ENCODE measurements at places on chromosomes 12 and 14.
A peak's percentile ranks its signal among the peaks of the same experiment; 100 is the strongest.

DNA sequence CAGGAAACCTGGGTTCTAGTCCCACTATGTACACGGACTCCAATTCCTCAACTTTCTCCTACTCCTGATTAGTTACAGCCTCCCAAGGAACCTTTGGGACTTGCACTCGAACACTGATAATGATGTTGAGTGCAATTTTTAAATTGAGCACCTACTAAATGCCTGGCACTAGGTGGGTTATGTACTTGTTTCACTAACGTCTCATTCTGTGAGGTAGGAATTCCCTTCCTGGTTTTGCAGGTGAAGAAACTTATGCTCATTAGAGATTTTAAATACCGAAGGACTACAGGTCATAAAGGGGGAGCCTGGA lies 536 bp downstream of the PARPBP start:
- no peak for DNase-seq

- peak; percentile 96 for DNase-seq
These were observed 136.3 kb downstream of the AEBP2 start for GRCh38 chr12:19575337-19576243.

DNA sequence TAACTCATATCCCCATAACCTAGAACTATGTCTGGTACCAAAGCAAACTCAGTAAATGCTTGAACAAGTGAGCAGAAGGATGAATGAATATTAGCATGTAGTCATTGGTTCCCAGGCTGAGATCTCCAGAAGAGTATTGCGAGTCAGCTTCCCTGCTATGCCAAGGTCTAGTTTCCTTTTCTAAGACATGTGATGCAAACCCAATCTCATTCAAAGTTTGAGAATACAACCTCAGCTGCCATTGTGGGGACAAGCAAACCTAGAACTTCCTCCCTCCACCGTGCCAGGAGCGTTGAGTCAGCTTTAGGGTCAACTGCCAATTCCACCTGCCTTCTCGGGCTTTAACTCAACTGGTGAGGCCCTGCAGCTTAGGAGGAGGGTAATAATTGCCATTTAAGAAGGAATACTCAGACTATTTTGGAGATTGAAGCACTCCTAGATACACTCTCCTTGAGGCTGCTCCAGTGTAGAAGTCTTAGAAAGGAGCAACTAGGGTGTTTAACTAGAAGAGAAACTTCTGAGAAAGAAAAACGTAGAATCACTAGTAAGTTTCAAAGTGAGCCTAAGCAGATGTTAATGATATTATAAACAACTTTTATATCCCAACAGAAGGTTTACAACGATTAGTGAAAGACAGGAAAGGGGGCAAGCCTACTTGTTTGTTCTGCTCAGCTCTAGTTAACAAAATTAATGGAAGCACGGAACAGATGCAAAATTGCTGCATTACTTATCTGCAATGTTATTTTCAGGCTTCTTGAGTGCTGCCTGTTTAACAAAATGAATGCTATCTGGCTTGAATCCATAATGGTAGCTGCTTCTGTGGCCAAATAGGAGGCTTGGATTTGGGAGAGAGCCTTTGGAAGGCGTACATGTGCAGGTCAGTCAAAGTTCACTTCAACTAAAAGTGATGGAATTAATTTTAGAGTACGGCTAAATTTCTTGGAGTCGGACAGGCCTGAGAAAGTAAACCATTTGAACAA lies 96.9 kb downstream of the HELB start:
- DNase-seq, result no peak

- no peak for DNase-seq
These were observed 7.8 kb upstream of the AMN start for GRCh38 chr14:102914474-102915291.

DNA sequence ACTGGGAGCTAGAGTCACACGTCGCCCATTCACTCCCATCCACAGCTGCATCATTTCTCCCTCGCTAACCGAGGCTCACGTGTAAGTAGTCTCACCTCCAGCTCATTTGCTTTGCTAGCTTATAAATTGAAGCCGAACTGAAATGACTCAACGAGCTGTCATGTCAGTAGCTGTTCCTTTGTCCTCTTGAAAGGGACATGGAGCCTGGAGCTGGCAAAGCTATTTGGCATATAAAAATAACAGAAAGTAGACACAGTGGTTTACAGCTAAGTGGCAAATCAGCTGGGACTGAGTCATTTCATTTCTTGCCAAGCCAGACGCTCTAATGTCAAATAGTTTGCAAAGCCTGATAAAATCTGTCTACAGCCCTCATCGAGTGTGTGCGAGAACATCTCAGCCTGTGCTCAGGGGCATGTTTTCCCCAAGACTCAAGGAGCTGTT lies 114.4 kb upstream of the TMEM233 start:
- no peak for DNase-seq

DNA sequence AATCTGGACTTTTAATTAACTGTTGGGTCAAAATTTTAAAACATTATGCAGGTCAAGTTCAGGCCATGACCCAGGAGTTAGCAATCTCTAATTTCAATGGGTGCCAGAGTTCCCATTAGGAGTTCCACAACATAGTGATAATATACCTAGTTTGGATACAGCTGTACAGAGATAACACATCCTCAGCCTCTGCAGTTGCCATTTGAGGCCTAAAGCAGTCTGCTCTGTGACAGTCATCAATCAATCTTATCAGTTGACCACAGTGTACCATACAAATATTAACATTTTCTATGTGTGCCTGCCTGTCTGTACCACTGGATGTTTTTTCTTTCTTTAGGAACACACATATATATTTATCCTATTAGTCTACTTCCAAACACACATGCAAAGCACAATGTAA lies 54.0 kb upstream of the BBS10 start:
- no peak for DNase-seq

- no peak for DNase-seq
These were observed 38.4 kb downstream of the MVK start for GRCh38 chr12:109612003-109612402.

- DNase-seq, result no peak
These were observed 26.2 kb downstream of the BCL11B start for GRCh38 chr14:99245564-99246511.

DNA sequence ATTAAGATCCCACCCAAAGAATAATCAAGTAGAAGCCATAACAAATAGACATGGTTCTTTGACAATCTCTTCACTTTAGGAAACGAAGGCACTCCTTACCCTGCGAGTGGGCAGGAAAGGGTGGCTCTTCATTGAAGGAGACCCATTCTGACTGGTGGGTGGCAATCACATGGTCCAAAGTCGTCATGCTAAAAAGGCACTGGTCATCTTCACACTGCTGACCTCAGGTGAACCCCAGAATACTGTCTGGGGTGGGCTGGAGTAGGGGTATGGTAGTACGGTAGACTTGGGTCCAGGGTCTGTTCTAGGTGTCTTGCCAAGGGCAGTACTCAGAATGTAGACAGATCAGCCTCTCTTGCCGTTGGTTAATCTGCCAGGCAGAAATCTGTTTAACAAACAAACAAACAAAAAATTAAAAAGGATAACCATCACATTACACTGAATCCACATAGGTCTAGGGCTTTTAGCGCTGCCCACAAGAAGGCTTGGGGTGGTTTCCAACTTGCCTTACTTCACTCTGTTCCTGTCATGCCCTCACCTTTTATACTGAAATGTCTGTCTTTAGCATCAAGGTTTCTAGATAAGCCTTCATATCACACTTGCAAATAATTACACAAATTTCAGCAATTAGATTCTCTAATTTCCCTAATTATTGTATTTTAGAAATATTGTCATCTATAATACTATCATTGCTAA lies 1.8 kb downstream of the STON2 start:
- no peak for DNase-seq

- DNase-seq, result no peak
These were observed 26.0 kb downstream of the ZFHX2 start for GRCh38 chr14:23525611-23526010.

GRCh38 chr12:5479761-5480160 lies 47.9 kb downstream of the NTF3 start:
- no peak for DNase-seq

DNA sequence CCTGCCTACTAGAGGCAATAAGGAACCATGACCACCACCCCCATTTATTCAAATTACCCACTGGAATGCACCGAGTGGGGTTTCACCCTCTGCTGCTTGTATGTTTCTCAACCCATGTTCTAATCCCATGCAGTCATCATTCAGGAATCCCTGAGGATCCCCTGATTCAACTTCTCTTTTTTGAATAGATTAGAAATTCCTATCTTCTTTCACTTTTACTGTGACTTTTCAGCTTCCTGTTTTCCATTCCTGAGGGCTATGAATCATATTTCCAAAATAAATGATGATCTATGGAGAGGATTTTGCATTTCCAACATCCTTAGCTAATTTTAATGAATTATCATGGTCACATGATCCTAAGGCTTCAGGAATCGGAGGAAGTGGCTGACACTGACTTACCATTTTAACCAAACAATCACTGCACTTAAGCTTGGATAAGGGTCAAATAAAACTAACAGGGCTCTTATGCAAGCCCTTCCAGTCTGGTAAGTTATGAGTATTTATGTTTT lies 19.4 kb upstream of the P2RX4 start:
- no peak for DNase-seq

GRCh38 chr12:75699728-75700496 lies 188.5 kb upstream of the KRR1 start:
- no peak for DNase-seq

DNA sequence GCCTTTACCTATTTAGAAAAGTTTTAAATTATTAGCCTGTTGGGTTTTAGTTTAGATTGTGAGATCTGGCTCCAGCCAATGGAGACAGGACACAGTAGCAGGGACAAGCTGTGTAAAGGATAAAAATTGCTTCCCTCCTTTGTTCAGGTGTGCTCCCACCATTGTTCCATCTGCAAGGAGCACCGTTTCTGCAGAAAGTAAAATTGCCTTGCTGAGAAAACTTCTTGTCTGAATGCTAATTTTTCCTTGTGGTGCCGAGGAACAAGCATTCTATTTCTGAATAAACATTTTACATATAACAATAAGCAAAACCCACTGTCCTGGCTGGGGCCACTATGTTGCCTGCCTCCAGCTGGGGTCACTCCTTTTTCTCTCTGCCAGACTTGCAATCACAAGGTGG lies 72.7 kb upstream of the ZFP36L1 start:
- DNase-seq, result no peak

- DNase-seq, result no peak
These were observed 363.6 kb downstream of the TMEM132D start for GRCh38 chr12:129540249-129540648.

DNA sequence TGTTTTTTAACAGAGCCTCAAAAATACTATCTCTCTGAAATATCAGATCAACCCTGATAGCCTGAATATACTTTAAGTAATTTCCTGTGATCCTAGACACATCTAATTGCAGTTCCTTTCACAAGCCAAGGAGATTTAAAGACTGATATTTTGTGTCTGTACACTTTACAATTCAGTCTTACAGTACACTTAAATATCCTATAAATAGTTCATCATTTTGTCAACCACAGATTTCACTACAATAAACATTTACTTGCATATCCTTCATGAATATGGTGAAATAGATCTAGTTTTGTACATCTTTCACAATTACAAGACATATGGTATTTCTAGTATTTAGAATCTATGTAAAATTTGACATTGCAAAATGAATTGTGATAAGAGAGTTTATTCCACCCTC lies 161.0 kb downstream of the PAX9 start:
- no peak for DNase-seq

DNA sequence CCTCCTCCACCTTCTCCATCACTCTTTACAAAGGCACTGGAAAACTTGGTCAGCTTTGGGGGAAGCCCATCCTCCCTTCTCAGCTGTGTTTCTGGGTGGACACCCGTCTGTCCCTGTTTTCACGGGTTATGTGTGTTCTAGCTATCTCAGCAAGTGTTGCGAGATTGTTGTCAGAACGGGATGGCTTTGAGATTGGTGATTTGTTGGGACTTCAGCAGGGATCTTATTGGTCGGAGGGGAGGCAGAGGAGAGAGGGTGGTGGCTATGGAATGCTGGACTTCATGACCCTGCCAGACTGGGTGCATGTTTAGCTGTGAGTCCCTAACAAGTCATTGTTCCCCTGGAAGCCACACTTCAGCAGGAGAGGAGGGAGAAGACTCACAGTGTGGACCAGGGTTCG lies 2.1 kb downstream of the USP5 start:
- DNase-seq, result no peak

DNA sequence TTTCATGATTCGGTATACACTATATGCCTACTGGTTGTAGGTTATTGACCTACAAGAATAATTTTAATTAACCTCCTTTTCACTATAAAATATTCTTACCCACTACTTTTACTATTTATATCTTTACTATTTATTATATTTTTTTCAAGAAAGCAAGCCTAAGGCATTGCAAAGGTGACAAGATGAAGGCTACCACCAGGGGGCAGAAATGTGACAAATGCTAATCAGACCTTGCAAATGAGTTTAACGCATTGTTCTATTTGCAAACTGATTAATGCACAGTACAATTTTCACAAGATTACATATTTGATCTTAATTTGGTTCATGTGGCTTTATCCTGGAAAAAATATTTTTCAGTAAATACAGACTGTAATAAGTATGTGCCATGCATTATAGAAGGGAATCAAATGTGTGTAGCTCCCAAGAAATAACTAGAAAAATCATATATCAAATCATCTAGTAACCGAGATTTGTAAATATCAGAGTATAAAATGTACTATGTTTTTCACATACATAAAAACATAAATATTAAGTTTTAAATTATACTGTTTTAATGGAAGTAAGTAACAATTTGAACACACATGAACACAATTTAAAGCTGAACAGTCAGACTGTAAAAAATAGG lies 107.0 kb downstream of the ADAMTS20 start:
- DNase-seq, result peak; percentile 53

GRCh38 chr14:32823706-32824105 lies 115.0 kb upstream of the NPAS3 start:
- DNase-seq, result no peak

GRCh38 chr12:49985981-49986380 lies 13.2 kb downstream of the AQP6 start:
- DNase-seq, result no peak

- DNase-seq, result peak; percentile 47
These were observed 6.2 kb downstream of the IRF2BPL start for GRCh38 chr14:77022236-77022852.

- DNase-seq, result no peak
These were observed 3.1 kb upstream of the CREBL2 start for GRCh38 chr12:12608557-12608957.

DNA sequence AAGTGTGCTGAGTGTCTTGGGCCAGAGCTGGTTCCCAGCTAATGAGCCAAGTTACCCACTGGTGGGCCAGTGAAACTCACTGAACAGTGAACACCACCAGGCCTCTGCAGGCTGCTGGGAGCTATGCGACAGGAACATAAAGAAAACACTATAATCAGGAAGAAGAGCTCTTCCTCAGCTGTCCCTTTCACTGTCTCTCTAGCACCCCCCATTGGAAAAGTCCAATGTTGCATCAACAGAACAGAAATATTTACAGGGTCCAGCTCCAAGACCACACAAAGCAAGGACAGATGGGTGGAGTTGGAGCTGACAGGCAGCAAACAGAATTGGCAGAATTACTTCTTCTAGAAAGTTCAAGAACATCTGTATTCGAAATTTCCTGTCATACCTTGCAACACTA lies 903.6 kb upstream of the TMEM132C start:
- DNase-seq, result peak; percentile 5

DNA sequence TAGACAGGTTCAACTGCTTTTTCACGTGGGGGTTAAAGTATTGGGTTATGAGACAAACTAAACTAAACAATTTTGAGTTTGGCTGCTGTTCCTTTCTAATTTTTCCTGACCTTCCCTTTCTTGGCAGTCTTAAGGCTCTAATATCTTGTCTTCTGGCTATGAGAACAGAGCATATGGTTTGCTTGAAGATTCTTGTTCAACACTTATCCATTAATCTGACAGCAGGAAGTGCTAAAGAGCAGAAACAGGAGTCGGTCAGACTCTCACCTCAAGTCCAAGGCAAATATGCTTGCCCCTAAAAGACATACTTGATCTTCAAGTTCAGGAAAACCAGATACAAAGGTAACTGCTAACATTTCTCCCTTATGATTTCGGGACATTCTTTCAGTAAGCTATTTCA lies 52.6 kb upstream of the KCNJ8 start:
- DNase-seq, result no peak
